ENCODE measurements at places on chromosomes 6 and 20.
A peak's percentile ranks its signal among the peaks of the same experiment; 100 is the strongest.

DNA sequence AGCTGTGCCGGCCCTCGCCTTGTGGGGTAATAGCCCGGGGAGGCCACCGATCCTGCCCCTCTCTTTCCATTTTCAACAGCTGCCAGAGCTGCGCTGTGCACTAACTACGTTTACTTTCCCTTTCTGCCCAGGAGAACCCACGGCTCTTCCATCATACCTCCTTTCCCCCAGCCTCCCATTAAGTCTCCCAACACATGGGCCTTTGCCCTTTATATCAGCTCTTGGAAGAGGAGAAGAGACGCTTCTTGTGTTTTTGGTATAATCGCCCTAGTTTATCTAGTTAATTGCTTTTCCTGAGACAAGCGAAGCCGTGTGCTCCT, 637 bp downstream of the UBR2 start:
- peak; percentile 53 for DNase-seq
- no peaks in the 10 kb centered on the region for H3K27me3 ChIP-seq
- no peaks in the 10 kb centered on the region for H3K4me1 ChIP-seq
- peak overlapping the region; percentile 97 for H3K27ac ChIP-seq
- H3K36me3 ChIP-seq = no peaks in the 10 kb centered on the region

- no peak overlapping the region for H3K4me3 ChIP-seq
- H3K27ac ChIP-seq = no peak overlapping the region
- no peaks in the 10 kb centered on the region for H3K27me3 ChIP-seq
- H3K4me1 ChIP-seq = no peaks in the 10 kb centered on the region
- H3K36me3 ChIP-seq = peaks cover 41% of the 10 kb centered on the region
Observed at GRCh38 chr6:33685411-33686224, 25.9 kb downstream of the UQCC2 start.

DNA sequence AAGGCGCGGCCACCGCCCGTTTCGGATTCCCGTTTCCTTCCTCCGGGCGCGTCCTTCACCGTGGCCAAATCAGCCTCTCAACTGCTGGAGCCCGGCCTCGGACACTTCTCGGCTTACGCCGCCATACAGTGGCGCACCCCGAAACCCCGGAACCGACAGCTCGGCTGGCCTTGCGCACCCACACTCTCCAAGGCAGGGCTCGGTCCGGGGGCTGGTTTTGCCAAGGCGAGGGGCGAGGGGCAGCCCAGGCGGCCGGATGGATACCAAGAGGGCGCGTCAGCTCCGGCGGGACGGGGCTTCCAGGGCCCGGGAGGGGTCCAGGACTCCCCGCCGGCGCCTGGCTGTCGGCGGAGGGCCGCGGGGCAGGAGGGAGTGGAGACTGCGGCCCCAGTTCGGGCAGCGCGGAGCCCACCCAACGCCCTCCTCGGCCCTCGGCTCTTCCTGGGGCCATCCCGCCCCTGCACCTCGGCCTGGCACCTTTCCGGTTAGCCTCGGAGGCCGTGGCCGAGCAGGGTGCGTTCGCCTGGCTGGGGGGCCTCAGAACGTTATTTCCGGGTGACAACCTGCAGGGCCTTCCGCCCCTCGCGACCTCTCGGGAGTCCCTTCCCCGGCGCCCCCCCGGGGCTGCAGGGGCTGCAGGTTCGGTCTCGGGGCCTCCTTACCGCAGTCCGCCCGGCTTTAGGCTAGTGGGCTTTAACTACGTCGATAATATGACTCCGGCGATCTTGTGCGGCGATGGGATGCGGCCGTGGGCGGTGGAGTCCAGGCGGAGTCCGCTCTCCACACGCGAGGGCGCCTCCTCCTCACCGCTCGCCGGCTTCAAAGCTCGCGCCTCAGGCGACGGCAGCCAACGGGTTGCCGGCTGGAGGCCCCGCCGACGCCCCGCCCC, 697 bp upstream of the CEP43 start:
- H3K4me1 ChIP-seq = peaks cover 4% of the 10 kb centered on the region
- no peak for DNase-seq
- H3K36me3 ChIP-seq = peaks cover 2% of the 10 kb centered on the region
- peak overlapping the region; percentile 85 for H3K4me3 ChIP-seq
- no peaks in the 10 kb centered on the region for H3K27me3 ChIP-seq

DNA sequence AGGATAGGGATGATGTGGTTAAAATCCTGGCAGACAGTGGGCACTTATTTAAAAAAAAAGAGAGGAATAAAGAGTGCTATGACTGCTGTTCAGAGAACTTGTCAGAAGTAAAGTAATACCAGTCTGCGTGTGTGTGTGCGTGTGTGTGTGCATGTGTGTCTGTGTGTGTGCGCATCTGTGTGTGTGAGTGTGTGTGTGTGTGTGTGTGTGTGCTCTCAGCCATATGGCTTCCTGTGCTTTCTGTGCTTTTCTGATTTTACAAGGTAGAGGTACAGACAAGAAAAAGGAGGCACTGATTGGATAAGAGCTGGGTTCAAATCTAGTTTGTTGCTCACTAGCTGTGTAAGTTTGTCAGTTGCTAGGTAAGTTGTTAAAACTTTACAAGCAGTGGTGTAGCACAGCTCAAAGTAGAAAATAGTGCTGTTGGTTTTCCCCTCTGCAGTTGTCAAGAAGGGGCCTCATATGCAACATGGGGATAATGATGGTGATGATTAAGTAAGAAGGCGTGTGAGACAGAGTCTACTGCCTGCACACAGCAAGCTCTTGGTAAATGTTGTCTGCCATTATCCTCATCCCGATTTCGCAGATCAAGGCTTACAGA, 155.3 kb upstream of the ZNF217 start:
- no peak overlapping the region for H3K4me3 ChIP-seq
- peak; percentile 87 for DNase-seq
- H3K4me1 ChIP-seq = peaks cover 8% of the 10 kb centered on the region
- peak overlapping the region; percentile 6 for H3K27ac ChIP-seq
- H3K36me3 ChIP-seq = no peaks in the 10 kb centered on the region
- no peaks in the 10 kb centered on the region for H3K27me3 ChIP-seq

GRCh38 chr6:16623029-16623653, 138.1 kb downstream of the ATXN1 start:
- no peaks in the 10 kb centered on the region for H3K36me3 ChIP-seq
- no peaks in the 10 kb centered on the region for H3K4me1 ChIP-seq
- DNase-seq = peak; percentile 55
- H3K27me3 ChIP-seq = no peaks in the 10 kb centered on the region
- H3K4me3 ChIP-seq = no peak overlapping the region

- no peak for DNase-seq
- H3K36me3 ChIP-seq = no peaks in the 10 kb centered on the region
- H3K27ac ChIP-seq = no peak overlapping the region
- H3K4me3 ChIP-seq = no peak overlapping the region
- H3K27me3 ChIP-seq = no peaks in the 10 kb centered on the region
Observed at GRCh38 chr6:133816171-133816570, 72.7 kb upstream of the TCF21 start.

- no peaks in the 10 kb centered on the region for H3K36me3 ChIP-seq
- H3K27me3 ChIP-seq = peaks cover 24% of the 10 kb centered on the region
- no peaks in the 10 kb centered on the region for H3K4me1 ChIP-seq
- no peak overlapping the region for H3K27ac ChIP-seq
- peak; percentile 49 for DNase-seq
Observed at GRCh38 chr6:114339706-114340105, 3.1 kb downstream of the HS3ST5 start.

- no peaks in the 10 kb centered on the region for H3K27me3 ChIP-seq
- no peaks in the 10 kb centered on the region for H3K36me3 ChIP-seq
- no peak overlapping the region for H3K27ac ChIP-seq
Observed at GRCh38 chr20:47455133-47456040, 46.3 kb upstream of the NCOA3 start.

GRCh38 chr6:148559848-148560433, 186.9 kb upstream of the UST start:
- H3K4me3 ChIP-seq = peak overlapping the region; percentile 38
- H3K4me1 ChIP-seq = no peaks in the 10 kb centered on the region
- peak; percentile 54 for DNase-seq
- H3K27me3 ChIP-seq = no peaks in the 10 kb centered on the region
- H3K36me3 ChIP-seq = no peaks in the 10 kb centered on the region

DNA sequence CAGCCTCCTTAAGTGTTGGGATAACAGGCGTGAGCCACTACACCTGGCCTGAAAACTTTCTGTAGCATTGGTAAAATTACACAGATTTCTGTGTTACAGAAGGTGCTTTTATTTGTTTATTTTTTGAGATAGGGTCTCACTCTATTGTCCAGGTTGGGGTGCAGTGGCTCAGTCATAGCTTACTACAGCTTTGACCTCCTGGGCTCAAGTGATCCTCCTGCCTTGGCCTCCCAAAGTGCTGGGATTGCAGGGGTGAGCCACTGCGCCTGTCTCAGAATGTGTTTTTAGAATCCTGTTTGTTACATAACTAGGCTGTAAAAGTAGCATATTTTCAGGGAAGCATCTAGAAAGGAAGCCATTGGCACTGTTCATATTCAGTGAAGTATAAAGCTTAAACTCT, 16.9 kb upstream of the BLTP3A start:
- peaks cover 3% of the 10 kb centered on the region for H3K36me3 ChIP-seq
- DNase-seq = no peak
- no peak overlapping the region for H3K27ac ChIP-seq
- H3K4me3 ChIP-seq = no peak overlapping the region
- no peaks in the 10 kb centered on the region for H3K27me3 ChIP-seq
- peaks cover 3% of the 10 kb centered on the region for H3K4me1 ChIP-seq

DNA sequence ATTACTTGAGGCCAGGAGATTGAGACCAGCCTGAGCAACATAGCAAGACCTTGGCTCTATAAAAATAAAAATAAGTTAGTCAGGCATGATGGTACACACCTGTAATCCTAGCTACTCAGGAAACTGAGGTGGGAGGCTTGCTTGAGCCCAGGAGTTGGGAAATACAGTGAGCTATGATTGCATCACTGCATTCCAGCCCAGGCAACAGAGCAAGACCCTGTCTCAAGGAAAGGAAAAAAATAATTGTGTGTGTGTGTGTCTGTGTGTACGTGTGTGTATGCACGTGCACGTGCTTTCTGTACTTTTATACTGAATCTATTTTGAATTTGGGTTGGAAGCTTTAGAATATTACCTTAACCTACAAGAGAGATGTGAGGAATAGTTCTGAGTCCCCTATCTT, 58.9 kb downstream of the KIZ start:
- peak; percentile 18 for DNase-seq
- H3K36me3 ChIP-seq = no peaks in the 10 kb centered on the region
- H3K4me3 ChIP-seq = no peak overlapping the region
- no peak overlapping the region for H3K27ac ChIP-seq
- no peaks in the 10 kb centered on the region for H3K27me3 ChIP-seq
- H3K4me1 ChIP-seq = peaks cover 4% of the 10 kb centered on the region

DNA sequence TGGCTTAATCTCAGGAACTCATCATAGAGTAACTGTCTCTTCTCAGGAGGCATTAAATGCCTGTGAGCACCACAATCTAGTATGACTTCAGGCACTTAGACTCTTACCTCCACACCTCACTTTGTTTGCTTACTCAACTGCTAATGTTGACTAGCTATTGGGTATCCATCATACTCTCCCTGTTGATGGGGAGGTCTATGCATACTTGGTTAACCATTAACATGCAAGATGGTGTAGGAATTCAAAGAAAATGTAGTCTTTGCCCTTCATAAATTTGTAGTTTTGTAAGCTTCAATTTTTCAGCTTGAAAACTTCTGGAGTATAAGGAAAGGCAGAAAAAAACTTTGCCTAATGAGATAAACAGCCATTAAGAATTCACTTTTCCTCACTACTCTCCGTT, 501.0 kb upstream of the MARCKS start:
- peaks cover 13% of the 10 kb centered on the region for H3K4me1 ChIP-seq
- H3K4me3 ChIP-seq = no peak overlapping the region
- no peaks in the 10 kb centered on the region for H3K36me3 ChIP-seq
- DNase-seq = no peak

- no peaks in the 10 kb centered on the region for H3K36me3 ChIP-seq
- H3K4me1 ChIP-seq = peaks cover 2% of the 10 kb centered on the region
- no peaks in the 10 kb centered on the region for H3K27me3 ChIP-seq
- no peak overlapping the region for H3K4me3 ChIP-seq
- DNase-seq = no peak
- H3K27ac ChIP-seq = no peak overlapping the region
Observed at GRCh38 chr6:53624502-53624901, 41.1 kb downstream of the KLHL31 start.

- no peak overlapping the region for H3K4me3 ChIP-seq
- no peaks in the 10 kb centered on the region for H3K4me1 ChIP-seq
- no peaks in the 10 kb centered on the region for H3K36me3 ChIP-seq
- H3K27ac ChIP-seq = no peak overlapping the region
- DNase-seq = no peak
Observed at GRCh38 chr20:56208121-56208520, 40.4 kb upstream of the MC3R start.

- no peak overlapping the region for H3K4me3 ChIP-seq
- no peak overlapping the region for H3K27ac ChIP-seq
- DNase-seq = no peak
- H3K27me3 ChIP-seq = no peaks in the 10 kb centered on the region
- H3K36me3 ChIP-seq = no peaks in the 10 kb centered on the region
Observed at GRCh38 chr6:47437592-47437991, 40.0 kb upstream of the CD2AP start.

Data from fibroblast of lung (primary cell).